Memory B cell (primary cell): ENCODE measurements at places on chromosomes 2 and 18.

DNA sequence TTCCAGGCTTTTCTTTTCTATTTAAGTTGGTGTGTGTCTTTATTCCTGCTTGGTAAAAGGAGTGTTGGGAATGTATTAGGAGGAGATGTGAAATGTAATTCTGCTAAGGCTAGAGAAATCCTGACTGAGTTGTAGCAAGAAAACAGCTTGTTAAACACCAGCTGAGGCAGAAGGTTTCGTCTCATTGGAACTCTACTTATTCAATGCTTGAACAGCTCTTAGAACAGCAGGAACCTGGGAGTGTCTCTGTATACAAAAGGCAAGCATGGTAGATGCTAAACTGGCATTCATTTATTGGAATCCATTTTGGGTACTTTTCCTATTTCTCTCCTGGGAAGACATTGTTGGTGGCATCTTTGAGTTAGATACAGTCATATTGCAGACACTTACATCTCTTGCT, 280.9 kb downstream of the HRH4 start:
- H3K27me3 ChIP-seq, result no peaks in the 10 kb centered on the region
- H3K36me3 ChIP-seq, result no peaks in the 10 kb centered on the region
- H3K27ac ChIP-seq, result no peak overlapping the region

DNA sequence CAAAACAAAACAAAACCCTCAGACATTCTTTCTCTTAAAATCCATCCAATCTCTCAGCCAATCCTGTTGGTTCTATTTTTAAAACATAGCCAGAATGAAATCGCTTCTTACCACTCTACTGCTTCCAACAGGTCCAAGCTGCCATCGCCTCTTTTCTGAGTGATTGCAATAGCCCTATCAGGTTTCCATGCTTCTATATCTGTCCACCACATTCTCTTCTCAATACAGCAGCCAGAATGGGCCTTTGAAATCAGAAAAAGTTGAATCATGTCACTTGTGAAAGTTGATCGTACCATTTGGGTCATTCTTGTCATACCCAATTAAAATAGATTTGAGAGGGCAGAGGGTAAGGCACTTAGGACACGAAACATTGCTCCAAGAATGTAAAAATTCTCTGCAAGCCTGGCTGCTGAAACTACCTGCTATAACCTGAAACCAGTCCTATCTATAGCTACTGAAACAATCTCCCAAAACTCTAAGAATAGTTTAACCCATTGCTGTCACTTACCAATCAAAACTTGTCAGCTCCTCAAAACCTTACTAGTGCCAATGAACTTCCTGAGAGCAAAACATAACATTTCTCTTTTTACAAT, 3.3 kb upstream of the MTLN start:
- no peak overlapping the region for H3K27ac ChIP-seq
- peaks cover 1% of the 10 kb centered on the region for H3K36me3 ChIP-seq
- no peak for DNase-seq
- H3K4me1 ChIP-seq, result peaks cover 6% of the 10 kb centered on the region

DNA sequence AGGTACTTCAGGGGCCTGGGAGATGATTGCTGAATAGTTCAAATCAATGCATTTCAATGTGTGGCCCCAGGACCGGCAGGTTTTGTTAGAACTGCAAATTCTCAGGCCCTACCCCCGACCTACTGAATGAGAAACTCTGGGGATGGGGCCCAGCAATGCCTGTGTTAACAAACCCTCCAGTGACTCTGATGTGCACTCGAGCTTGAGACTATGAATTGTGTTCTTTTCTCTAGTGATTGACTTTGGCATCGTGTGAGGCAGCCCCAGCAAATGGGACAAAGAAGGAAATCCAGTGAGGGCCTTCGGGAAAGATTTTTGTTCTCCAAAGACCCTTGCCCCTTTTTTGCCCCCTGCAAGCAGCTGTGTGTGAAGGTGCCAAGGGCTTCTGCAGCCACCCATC, 22.4 kb downstream of the ALK start:
- no peaks in the 10 kb centered on the region for H3K4me1 ChIP-seq
- H3K36me3 ChIP-seq, result no peaks in the 10 kb centered on the region
- no peak overlapping the region for H3K27ac ChIP-seq
- no peak for DNase-seq

- DNase-seq, result no peak
- H3K27me3 ChIP-seq, result no peaks in the 10 kb centered on the region
- peaks cover 3% of the 10 kb centered on the region for H3K36me3 ChIP-seq
- H3K4me3 ChIP-seq, result no peak overlapping the region
- H3K27ac ChIP-seq, result no peak overlapping the region
These were observed 164.6 kb upstream of the SP5 start for GRCh38 chr2:170550501-170550900.

DNA sequence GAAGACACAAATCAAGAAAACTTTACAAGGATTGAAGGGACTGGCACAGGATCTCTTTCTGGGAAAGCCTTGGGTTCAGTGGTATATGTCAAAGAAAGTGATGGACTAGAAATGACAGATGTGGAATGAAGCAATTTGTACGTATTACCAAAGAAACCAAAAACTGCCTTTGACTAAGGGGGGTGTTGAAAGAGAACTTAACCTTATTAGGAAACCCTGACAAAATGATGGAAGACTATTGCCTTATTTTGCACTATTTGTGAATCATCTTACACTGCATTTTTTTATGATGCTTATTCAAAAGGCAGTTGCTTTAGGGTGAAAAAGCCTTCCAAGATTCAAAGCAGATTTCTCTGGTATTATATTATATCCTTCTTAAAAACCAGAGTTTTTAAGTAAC, 4.0 kb downstream of the TSGA10 start:
- no peak for DNase-seq
- no peak overlapping the region for H3K4me3 ChIP-seq
- H3K27me3 ChIP-seq, result no peaks in the 10 kb centered on the region
- peaks cover 5% of the 10 kb centered on the region for H3K36me3 ChIP-seq
- no peak overlapping the region for H3K27ac ChIP-seq

DNA sequence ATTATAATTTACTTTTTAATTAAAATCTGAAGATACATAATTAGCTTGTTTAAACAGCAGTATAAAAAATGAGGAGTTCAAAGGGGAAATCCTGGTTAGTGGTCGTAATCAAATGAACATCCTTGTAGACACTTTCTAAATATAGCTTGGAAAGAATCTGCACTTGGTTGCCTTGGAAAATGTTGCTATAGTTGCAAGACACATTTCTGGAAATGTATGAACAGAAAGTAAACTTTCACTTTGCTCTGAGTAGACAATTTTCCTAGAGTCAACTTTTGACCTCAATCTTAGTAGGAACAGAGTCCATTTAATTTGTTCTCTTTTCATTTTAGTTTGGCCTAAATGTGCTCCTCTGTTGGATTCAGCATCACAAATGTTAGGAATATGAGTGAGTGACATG, 38.3 kb downstream of the GCA start:
- H3K4me1 ChIP-seq, result no peaks in the 10 kb centered on the region
- no peak overlapping the region for H3K4me3 ChIP-seq
- H3K36me3 ChIP-seq, result no peaks in the 10 kb centered on the region
- no peak for DNase-seq
- H3K27me3 ChIP-seq, result peaks cover 2% of the 10 kb centered on the region

DNA sequence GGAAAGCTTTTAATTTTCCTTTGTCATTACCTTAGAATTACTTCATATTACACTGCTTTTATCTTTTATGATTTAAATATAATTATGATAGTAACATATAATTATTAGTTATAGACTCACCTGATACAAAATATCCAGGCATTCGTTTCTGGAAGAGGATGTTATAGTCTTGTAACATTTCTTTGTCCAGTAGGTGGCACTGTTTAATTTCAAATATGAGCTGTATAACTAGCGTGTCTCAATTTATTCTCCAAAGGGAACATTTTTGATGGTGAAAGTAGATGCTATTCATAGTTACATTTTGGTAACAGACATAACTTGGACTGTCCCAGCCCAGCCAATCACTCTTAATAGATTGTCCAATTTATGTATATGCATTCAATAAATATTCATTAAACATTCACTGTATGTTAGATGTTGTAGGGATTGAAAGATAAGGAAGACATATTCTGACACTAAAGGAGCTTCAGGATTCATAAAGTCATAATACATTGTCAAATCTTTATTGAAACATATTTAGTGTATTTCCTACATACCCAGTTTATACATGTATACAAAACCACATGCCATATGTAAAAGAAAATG, 19.2 kb downstream of the DAW1 start:
- no peak overlapping the region for H3K4me3 ChIP-seq
- H3K4me1 ChIP-seq, result no peaks in the 10 kb centered on the region
- peak; percentile 28 for DNase-seq

DNA sequence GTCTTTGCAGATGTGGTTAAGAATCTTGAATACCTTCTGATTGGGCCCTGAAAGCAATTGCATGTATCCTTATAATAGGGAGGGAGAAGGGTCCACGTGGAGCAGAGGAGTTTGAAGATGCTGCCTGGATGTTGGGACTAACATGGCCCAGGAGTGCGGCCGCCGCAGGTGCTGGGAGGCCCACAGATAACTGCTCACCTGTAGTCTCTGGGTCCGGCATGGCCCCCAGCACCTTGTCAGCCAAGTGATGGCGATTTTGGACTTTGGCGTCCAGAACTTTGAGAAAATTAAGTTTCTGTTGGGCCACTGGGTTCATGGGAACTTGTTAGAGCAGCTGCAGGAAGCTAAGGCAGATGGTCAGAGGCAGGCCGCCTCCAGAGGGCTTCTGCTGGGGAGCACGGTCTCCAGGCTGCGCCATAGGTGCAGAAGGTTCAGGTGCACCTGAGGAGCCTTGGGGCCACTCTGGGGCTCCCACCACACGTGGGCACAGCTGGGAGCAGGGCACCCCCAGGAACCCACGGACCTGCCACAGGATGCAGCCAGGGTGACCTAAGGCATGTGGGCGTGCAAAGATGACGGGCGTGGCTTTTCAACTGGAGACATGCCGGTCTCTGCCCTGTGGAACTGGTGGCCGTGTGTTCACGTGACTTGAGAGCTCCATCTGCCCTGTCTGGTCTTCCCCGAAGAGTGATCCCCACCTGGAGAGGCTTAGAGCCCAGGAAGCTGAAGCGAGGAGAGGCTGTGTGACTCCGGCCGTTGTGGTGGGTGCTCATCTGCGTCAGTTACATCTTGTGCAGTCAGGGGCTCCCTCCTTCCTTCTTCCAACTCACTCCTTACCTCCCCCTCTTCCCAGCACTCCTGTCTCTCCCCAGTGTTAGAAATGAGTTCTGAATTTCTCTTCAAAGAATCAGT, 277.3 kb downstream of the AGAP1 start:
- no peak overlapping the region for H3K4me3 ChIP-seq
- no peaks in the 10 kb centered on the region for H3K27me3 ChIP-seq
- H3K4me1 ChIP-seq, result peaks cover 2% of the 10 kb centered on the region
- no peak overlapping the region for H3K27ac ChIP-seq
- DNase-seq, result no peak

- no peaks in the 10 kb centered on the region for H3K27me3 ChIP-seq
- H3K27ac ChIP-seq, result no peak overlapping the region
- peaks cover 22% of the 10 kb centered on the region for H3K36me3 ChIP-seq
- DNase-seq, result no peak
These were observed 125.0 kb upstream of the CD226 start for GRCh38 chr18:70072678-70073077.

- H3K36me3 ChIP-seq, result no peaks in the 10 kb centered on the region
- H3K4me3 ChIP-seq, result no peak overlapping the region
- DNase-seq, result no peak
These were observed 24.5 kb upstream of the MMADHC start for GRCh38 chr2:149612122-149612521.

- H3K36me3 ChIP-seq, result no peaks in the 10 kb centered on the region
- H3K4me3 ChIP-seq, result no peak overlapping the region
- peaks cover 49% of the 10 kb centered on the region for H3K4me1 ChIP-seq
- DNase-seq, result no peak
These were observed 125.9 kb upstream of the CXCR4 start for GRCh38 chr2:136243638-136244535.

DNA sequence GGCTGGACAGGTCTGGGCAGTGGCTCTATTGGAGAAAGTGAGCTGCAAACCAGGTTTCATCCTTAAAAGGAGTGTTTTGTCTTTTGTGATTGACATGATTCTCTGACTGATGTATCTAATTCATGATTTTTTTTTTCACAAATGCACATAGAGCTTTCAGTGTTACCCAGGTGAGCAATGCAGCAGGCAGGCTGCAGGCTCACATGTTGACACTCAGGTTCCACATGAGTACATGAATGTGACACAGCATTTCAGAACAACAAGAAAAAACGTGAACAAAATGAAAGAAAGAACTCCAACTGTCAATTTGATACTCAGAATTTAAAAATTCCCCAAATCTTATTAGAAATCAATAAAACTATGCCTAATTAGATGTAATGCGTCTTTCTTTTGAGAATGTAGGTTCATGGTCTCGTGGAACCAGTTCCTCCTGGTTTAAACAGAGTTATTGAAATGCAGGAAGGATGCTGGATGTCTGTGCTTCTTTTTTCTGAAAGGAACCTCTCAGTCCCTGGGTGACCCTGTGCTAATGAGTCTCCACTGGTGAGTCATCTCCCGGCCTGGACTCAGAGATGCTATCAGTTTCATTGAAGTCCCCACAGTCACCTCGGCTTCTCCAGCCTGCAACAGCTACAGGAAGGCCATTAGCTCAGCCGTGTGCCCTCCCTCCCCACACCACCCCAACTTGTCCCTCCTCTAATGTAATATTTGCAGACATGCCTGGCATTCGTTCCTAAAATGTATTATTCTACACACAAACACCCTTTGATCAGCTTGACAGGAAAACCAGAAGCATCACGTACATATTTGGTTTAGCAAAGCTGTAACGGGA, 430.4 kb downstream of the LPIN1 start:
- H3K27me3 ChIP-seq, result no peaks in the 10 kb centered on the region
- peak overlapping the region; percentile 4 for H3K4me3 ChIP-seq
- DNase-seq, result no peak
- peaks cover 24% of the 10 kb centered on the region for H3K4me1 ChIP-seq
- no peak overlapping the region for H3K27ac ChIP-seq
- H3K36me3 ChIP-seq, result no peaks in the 10 kb centered on the region

DNA sequence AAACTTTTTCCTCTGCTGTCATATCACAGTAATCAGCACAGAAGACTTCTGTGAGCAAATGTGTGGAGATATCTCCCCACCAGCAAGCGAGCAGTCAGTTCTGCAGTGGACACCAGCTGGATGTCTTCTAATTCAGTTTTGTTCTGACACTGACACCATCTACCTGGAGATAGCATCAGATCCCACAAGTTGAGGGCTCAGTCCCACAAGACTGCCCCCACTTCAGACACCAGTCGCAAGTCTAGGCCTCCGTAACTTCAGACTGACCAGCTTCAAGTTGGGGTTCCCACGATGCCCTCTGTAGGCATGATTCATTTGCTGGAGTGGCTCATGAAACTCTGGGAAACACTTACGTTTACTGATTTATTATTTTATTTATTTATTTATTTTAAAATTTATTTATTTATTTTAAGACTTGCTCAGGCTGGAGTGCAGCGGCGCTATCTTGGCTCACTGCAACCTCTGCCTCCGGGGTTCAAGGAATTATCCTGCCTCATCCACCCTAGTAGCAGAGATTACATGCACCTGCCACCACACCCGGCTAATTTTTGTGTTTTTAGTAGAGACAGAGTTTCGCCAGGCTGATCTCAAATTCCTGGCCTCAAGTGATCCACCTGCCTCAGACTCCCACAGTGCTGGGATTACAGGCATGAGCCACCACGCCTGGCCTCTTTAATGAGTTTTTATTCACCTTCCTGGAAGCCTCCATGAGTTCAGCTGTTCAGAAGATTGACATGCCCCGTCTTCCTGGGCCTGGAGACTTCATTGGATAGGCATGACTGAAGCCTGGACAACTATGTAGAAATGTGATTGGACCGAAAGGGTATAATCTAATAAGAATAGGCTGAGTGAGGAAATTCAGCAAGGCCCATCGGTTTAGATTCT, 55.7 kb downstream of the PAPOLG start:
- H3K27me3 ChIP-seq, result no peaks in the 10 kb centered on the region
- H3K27ac ChIP-seq, result no peak overlapping the region
- DNase-seq, result no peak
- H3K4me1 ChIP-seq, result peaks cover 23% of the 10 kb centered on the region
